ENCODE measurements at places on chromosomes 7 and 10. TPM values are rescaled to one million over a fixed set of nuclear protein-coding genes. Genes with fewer than 3 reads are reported as not detected.

Gene TEX47
- not detected for total RNA-seq

Gene NRP1
- 202 TPM for total RNA-seq

Gene TRIM50
- not detected for total RNA-seq

Gene INA
- total RNA-seq = not detected

GRCh38 chr7:7370076-7370475 is 165.6 kb downstream of the COL28A1 start:
- H3K27ac ChIP-seq = no peak overlapping the region
- no peak for DNase-seq
- no peaks in the 10 kb centered on the region for H3K36me3 ChIP-seq
- H3K4me1 ChIP-seq = no peaks in the 10 kb centered on the region
- no peak overlapping the region for H3K4me3 ChIP-seq

Measured in spleen (tissue), 13 donors.